ENCODE measurements at places on chromosomes 6 and 20.
A peak's percentile ranks its signal among the peaks of the same experiment; 100 is the strongest.

GRCh38 chr6:54970337-54970736 is 123.8 kb downstream of the FAM83B start:
- no peak for DNase-seq

GRCh38 chr20:41163821-41164220 is 26.5 kb downstream of the PLCG1 start:
- no peak for DNase-seq

GRCh38 chr6:22222469-22222868 is 74.4 kb downstream of the PRL start:
- no peak for DNase-seq

- no peak for DNase-seq
Observed at GRCh38 chr6:40194447-40195170, 260.3 kb upstream of the MOCS1 start.

GRCh38 chr6:129749749-129750120 is 39.8 kb upstream of the ARHGAP18 start:
- peak; percentile 91 for DNase-seq

DNA sequence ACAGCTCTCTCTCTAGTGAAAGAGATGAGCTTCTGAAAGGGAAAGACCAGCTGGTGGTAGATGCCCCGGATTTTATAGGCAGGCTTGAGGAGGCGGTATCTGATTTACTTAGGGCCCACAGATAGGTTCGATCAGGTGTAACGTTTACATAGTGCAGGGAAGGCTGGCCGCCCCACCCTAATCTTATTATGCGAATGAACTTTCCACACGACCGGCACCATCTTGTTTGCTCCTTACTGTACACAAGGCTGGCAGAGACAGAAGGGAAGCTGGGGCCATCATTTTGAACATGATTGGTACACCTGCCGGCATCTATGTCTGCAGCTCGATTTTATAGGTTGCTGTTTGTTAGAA is 212.0 kb upstream of the JARID2 start:
- no peak for DNase-seq

Data from iris pigment epithelial cell (primary cell).